ENCODE measurements at places on chromosomes 1 and 21.

DNA sequence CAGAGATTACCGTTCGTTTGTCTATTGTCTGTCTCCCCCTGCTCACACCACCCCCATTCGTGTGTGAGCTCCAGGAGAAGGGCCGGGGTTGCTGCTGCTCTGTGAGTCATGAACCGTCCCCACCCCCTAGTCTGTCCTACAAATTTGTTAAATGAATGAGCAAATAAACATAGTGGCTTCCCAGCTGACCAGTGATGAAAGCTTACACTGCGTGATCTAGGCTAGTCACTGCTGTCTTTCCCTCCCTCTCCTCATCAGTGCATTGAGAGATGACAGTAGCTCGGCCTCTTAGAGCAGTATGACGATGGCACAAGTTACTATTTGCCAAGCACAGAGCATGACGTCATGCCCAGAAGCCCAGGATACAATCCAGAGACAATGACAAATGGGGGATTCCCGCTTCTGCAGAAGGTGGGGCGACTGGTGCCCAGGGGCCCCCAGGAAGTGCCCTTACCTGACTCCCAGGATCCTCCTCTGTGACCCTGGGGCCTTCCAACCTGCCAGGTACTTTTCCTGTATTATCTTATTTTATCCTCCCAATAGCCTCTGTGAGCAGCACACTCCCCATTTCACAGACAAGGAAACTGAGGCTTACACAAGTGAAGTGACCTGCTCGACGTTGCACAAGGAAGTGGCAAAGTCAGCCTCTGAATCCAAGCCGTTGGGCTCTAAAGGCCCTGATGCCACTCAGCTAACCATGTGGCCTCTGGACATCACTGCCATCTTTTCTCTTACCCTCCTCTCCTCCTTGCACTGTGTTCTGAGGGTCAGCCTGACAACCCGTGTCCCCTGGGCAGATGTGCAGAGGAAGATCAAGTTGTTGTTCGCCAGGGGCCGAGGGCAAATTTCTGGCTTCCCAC is 8.6 kb upstream of the EPHA2 start:
- DNase-seq = no peak

- no peak for DNase-seq
Observed at GRCh38 chr1:234845836-234846235, 235.9 kb upstream of the IRF2BP2 start.

GRCh38 chr1:115454837-115455511 is 116.9 kb upstream of the NGF start:
- DNase-seq = no peak

DNA sequence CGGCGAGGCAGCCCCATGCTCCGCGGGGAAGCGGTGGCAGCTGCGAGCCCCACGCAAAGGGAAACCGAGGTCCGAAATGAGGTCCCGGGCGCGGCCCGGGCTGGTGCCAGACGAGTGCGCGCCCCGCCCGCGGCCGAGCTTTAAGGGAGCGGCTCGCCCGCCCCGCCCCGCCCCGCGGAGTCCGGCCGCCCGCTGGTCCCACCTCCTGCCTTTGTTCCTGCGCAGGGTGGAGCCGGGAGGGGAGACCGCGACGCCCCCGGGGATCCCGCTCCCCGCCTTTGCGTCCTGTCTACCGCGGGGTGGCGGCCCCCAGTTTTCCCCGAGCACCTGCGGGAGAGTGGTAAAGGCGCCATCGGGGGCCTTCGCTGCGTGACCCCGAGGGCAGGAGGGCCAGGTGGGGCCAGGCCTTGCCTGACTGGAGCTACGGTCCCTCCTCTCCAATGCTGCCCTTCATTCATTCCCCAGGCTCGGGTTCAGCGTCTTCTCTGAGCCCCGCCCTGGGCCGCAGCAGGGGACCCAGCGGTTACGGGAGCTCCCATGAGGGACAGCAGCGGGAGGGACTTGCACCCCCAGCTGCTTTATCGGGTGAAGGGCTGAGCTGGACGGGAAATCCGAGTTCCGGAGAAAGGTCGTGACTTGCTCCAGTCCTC is at the start of gene HES2:
TSS of gene HES2 (minus strand) at position 116 of the 650 bp plus-strand sequence. CDS start at position 17, 99 bp downstream.
- no peak for DNase-seq

GRCh38 chr1:116878804-116879477 is 30.8 kb upstream of the PTGFRN start:
- no peak for DNase-seq

DNA sequence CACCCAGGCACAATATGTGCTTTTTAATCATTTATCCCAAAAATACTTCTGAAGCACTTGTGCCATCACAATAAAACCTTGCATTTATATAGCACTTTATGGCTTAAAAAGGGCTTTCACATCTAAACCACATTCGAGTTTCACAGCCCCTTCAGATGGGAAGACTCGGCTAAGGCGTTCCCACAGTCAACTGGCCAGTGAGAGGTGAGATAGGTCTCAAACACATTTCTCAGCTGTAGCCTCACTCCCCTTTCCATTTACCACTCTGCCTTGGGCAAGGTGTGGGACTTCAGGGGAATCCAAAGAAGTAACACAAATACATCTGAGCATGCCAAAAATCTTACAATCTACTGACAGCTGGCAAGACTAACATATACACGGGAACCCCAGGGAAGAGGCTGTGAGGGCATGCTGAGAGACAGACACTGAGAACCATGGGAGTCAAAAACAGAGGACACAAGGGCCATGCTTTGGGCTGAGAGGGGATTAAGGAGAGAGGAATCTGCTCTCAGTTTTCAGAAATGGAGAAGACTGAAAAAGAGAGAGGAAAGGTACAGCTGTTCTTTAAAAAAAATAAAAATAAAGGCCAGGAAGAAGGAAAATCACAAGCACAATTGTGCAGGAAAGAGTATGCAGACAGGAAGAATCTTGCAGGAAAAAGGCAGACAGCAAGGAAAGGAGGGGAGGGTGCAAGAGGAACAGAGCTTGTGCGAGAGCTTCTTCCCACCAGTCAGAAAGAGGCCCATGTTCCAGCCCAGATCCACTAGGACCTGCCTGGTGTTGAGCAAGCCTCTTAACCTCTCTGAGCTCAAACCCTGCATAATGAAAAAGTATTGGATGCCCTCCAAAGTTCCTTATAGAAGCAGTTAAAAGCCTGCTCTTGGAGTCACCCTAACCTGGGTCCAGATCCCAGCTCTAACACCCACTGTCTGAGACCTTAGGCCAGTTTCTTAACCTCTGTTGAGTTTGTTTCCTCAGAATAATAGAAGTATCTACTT is 73.5 kb downstream of the JAK1 start:
- no peak for DNase-seq

DNA sequence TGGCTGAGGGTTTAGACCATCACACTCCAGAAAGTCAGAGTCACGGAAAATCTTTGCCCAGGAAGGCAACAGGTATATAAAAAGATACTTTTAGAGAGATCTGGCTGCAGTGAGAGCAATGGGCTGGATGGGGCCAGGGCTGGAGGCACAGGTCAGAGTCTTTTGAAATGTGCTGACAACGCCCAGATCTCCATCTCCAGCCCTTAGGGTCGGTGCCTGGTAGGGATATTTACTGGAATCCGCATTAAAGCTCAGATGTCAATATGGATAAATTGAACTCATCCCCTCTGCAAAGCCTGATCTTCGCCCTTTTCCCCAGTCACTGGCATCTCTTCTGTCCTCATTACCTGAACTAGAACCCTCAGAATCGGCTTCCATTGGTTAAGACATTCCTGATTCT is 82.2 kb downstream of the BCAR3 start:
- DNase-seq = no peak

DNA sequence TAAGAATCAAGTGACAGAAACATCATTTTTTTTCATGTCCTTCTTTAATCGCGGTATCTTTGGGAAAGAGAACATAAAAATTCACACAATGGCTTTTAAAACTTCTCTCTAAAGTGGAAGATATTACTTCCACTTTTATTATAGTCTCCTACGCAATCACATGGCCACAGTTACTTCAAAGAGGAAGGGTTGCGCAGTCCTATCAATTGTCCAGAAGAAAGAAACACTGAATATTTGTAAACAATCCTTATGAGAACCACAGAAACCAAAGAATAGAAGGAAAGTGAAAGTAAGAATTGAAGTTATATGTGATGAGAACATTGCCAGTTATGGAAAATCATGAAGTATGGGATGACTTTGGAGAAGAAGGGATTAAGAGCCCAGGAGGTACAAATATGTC is 32.6 kb downstream of the CFH start:
- DNase-seq = no peak

DNA sequence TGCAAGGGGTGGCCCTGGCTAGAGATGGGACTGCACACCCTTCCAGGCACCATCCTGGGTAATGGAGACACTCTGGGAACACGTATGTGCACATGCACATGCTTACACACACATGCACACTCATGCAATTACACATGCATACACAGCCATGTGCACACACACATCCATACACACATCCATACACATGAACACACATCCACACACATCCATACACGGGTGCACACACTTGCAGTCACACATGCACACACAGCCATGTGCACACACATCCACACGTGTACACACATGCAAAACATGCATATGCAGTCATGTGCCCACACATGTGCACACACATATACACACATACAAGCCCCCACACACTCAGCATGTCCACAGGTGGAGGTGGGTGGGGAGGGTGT is 22.3 kb upstream of the POFUT2 start:
- DNase-seq = no peak

GRCh38 chr1:85935234-85935633 is 221.3 kb downstream of the COL24A1 start:
- DNase-seq = no peak

- DNase-seq = no peak
Observed at GRCh38 chr1:30539884-30540283, 183.5 kb downstream of the MATN1 start.

DNA sequence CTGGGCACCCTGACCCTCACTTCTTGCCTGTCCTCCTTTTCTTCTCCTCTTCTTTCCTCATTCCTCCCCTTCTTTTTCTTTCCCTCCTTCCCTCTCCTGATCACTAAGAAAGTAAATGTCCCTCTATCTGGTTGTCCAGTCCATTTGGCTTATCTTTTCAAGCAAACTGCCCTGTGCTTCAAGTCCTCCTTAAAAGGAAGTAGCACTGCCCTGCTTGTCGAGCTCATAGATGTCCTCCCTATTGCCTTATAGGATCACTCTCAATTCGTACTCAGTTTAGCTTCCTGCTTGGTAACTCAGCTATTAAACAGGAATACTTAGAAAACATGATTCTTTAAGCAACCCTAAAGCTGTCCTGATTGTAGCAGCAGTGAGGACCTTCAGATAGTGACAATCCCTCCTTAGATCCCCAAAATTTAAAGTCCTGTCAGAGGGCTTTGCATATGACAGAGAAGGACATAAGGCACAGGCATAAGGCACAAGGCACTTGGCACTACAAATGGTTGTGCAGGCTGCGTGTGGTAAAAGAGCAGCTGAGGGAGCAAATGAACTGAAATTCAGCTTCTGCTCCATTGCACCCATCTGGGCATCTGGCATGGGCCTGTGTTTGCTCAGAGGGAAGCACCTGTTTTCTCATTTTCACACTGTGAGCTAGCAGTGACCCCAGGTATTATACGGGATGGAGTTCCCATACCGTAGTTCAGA is 26.1 kb upstream of the SLAMF6 start:
- DNase-seq = no peak

- DNase-seq = no peak
Observed at GRCh38 chr1:36425791-36426190, 24.5 kb downstream of the OSCP1 start.

DNA sequence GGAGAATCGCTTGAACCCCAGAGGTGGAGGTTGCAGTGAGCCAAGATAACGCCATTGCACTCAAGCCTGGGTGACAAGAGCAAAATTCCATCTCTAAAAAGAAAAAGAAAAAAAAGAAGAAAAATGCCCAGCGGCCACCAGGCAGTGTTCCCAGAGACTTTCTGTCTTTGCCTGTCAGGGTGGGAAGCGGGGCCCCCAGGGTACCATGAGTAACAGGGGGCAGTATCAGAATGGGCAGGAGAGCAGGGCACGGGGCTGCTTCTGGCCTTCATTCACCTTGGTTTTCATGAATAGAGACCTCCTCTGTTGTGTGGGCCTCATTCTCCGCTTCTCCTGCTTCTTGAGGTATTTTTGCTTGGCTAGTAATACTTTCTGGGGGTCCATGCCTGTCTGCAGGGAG is 20.4 kb downstream of the SLC26A9 start:
- DNase-seq = no peak

DNA sequence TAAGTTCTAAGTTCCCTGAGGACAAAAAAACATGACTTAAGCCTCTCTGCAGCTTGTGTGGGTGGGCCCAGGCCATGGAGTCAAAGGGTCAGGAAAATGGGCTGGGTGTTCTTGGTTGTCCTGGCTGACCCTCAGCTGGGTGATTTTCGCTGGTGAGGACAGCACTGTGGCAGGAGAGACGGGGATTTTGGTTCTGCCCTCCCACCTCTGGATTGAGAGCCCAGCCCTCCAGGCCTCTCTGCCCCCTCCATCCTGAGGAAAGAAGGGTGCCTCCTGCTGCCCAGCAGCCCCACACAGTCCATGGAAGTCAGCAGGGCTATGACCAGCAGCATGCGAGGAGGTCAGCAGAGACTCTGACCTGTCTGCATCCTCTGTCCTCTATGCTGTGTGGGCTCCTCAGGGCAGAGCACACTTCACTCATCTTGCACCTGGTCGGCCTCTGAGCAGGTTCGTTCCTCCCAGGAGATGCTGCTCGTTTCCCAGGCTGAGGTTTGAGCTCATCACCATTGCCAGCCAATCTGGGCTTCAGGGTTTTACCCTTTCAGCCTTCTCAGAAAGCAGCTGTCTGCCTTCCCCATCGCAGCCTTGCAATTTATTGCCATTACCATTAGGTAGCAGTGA is 26.5 kb downstream of the PHGDH start:
- no peak for DNase-seq

- no peak for DNase-seq
Observed at GRCh38 chr1:223066415-223066814, 76.6 kb downstream of the TLR5 start.

DNA sequence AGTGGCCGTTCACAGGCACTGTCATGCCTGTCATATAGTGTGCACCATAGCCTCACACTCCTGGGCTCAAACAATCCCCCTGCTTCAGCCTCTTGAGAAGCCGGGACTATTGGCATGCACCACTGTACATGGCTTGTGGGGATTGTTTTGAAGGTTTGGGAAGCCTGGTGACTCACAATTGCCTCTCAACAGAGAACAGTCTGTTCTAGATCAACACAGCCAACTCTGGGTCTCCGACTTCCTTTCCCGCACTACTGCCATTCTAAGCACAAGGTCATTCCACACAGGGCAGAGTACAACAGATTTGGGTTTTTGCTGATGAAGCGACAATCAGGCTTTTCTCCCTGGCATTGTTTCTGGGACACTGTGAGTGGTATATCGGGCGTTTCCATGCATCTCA is 15.5 kb upstream of the AHCTF1 start:
- DNase-seq = no peak

DNA sequence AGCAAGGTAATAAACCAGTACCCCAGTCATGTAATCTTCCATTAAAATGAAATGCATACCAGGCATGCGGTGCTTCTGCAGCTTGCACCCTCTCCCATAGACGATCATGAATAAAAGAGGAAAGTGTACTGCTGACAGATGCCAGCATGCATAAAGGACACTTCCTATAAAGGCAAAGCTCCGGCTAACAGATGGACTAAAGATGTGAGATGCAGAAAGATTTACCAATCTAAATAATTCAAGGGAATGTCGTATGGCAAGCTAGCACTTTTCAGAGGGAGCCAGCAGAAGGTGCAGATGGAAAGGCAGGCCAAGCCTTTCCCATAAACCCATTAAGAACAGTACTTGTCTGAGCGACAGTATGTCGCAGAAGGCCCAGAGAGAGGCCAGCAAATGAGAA is 542.0 kb downstream of the NUF2 start:
- DNase-seq = no peak

GRCh38 chr21:42097860-42098454 is 26.8 kb downstream of the UMODL1 start:
- no peak for DNase-seq

Measured in stimulated activated CD8-positive, alpha-beta memory T cell treated with anti-CD3 and anti-CD28 coated beads, Interleukin-4, amount 100 ng/mL, for 24 hours (primary cell).